ENCODE measurements at places on chromosomes 3 and 15.

DNA sequence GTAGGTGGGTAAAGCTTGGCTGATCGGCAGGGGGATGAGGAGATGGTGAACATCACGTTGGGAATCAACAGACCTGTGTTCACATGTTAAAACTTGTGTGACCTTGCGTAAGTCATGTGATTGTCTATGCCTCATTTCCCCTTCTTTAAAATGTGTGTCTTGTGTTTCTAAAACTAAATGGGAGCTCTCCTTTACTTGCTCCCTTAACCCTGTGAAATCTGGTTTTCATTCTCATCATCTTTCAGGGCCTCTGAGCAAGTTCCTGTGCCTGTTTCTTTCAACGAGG, 29.7 kb upstream of the IREB2 start:
- no peak for DNase-seq

DNA sequence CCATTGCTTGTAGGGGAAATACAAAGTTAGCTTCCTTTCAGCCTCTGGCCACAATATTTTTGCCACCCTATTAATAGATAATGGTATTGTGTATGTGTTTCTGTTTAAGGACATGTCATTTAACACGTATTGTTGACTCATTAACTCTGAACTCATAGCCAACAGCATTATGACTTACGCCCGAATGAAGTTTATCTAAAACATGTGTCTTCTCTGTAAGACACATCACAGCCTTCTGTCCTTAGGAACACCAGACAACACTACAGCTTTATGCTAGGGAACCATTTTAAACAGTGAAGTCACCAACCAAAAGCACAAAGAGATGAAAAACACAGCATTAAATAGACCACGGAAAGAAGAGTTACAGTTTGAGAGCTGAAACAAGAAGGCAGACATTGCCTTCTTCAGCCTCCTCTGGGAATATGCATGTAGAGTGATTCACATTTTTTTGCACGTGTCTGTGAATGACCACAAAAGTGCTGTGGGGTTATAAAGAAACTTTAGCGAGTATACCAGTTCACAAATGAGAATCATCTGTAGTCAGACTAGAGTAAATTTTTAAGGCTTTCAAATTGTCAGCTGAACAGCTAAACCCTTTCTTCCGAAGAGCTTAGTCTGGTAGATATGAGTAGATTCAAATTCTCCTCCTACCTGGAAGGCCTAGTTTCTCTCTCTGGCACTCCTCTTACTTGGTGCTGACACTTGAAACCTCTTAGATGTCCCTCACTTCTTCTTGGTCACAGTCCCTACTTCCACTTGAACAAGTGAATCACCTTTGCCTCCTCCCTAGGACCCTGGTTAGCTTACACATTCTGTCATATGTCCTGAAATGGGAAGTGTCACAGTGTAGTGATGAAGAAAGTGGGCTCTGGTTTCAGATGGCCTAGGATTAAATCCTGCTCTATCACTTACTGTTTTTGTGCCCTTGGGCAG, 32.2 kb downstream of the MCTP2 start:
- no peak for DNase-seq

DNA sequence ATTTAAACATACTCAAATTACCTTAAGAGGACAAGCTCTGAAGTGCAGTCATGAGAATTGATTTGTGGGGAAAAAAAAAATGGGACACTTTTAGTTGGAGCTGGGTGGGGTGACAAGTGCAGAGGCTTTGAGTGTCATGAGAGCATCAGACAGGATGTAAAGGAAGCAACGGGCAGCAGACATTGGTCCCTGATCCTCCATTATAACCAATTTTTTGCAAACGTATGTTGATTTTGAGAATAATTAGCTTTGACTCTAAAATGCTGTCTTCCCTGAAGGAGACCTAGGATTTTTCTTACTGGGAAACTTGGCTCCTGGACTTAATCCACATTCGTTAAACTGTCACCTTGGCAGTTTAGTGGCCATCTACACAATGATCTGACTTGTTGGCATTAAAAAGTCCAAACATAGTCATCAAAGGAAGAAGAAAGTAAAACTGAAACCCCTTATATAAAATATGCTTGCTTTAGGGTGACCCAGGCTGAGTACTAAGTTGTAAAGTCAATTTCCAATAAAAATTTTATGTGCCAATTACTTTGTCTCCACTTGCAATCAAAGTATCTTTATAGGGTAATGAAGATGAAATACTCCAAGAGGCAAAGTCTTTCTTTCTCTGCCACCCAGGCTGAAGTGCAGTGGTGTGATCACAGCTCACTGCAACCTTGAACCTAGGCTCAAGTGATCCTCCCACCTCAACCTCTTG, 45.6 kb downstream of the BCL2L10 start:
- no peak for DNase-seq

DNA sequence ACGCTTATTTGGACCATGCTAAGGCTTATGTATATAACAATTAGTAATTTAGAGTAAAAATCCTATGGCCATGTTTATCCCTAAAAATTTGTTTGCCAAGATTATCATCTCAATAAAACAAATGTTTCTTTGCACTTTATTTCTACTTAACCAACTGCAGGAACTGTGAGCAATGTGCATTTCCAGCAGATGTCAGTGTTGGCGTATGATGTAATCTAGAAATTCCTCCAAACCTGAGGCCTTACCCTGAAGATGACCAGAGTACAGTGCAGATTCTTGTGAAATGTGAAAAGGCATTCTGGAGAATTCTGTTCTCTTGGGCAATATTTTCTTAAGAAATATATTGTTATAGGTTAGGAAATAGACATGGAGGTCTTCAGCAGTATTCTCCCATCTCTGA, 205.9 kb downstream of the MBNL1 start:
- no peak for DNase-seq

GRCh38 chr15:71802770-71803169, 7.6 kb upstream of the NR2E3 start:
- peak; percentile 65 for DNase-seq

GRCh38 chr3:158352551-158352950, 218.4 kb upstream of the MLF1 start:
- no peak for DNase-seq

DNA sequence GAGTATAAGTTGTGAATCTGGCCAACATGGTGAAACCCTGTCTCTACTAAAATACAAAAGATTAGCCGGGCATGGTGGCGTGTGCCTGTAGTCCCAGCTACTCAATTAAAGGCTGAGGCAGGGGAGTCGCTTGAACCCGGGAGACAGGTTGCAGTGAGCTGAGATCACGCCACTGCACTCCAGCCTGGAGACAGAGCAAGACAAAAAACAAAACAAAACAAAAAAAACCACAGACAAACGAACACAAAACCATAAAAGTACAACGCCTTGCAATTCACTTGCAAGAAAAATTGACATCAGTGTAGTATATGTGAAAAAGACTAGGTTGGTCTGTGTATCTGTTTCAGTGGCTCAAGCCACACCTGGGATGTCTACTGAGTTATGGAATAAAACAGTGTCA, 29.9 kb upstream of the CCDC80 start:
- peak; percentile 51 for DNase-seq

GRCh38 chr3:129892857-129893580, 492 bp downstream of the TMCC1 start:
- peak; percentile 77 for DNase-seq

- no peak for DNase-seq
Measured at GRCh38 chr3:148943506-148944205, 47.7 kb upstream of the GYG1 start.

GRCh38 chr3:44179246-44179645, 62.4 kb upstream of the TOPAZ1 start:
- DNase-seq: no peak

- DNase-seq: no peak
Measured at GRCh38 chr15:81642451-81642990, 268.5 kb upstream of the TMC3 start.

DNA sequence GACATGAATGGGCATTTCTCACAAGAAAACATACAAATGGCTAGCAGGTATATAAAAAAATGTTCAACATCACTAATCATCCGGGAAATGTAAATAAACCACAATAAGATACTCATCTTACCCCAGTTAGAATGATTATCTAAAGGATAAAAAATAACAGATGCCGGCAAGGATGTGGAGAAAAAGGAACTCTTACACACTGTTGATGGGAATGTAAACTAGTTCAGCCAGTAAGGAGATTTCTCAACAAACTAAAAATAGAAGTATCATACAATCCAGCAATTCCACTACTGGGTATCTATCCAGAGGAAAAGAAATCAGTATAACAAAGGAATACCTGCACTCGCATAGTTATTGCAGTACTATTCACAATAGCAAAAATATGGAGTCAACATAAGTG, 124.2 kb downstream of the SATB1 start:
- DNase-seq: no peak

GRCh38 chr15:86854176-86854575, 774.5 kb downstream of the AGBL1 start:
- DNase-seq: no peak

DNA sequence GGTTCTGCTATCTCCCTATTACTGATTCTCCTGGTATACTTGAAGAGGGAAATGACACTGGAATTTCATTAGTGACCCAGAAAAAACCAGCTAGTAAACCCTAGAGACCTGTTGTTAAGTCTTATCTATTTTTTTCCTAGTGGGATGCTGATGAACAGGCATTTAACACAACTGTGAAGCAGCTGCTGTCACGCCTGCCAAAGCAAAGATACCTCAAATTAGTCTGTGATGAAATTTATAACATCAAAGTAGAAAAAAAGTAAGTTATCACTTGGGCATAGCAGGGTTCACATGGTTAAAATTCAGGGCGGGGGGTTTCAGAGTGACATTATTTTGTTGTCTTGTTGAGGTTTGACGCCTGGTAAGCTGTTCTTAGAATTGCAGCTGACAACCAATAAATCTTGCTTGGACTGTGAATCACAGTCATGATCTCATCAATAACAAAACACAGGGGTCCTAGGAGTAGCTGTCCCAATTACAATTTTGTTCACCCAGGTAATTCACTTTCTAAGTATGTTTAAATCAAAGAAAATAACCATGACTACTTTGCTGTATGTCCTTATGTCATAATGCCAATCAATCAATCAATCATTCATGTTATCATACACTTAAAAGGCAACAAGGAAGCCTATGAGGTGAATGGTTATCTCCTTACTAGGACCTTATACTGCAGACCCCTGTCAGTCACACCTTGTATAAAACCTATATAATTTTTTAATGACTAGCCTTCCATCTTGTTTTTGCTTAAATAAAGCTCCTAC, 4.6 kb downstream of the SRP14 start:
- no peak for DNase-seq
